ENCODE measurements at places on chromosomes 5 and 9.

DNA sequence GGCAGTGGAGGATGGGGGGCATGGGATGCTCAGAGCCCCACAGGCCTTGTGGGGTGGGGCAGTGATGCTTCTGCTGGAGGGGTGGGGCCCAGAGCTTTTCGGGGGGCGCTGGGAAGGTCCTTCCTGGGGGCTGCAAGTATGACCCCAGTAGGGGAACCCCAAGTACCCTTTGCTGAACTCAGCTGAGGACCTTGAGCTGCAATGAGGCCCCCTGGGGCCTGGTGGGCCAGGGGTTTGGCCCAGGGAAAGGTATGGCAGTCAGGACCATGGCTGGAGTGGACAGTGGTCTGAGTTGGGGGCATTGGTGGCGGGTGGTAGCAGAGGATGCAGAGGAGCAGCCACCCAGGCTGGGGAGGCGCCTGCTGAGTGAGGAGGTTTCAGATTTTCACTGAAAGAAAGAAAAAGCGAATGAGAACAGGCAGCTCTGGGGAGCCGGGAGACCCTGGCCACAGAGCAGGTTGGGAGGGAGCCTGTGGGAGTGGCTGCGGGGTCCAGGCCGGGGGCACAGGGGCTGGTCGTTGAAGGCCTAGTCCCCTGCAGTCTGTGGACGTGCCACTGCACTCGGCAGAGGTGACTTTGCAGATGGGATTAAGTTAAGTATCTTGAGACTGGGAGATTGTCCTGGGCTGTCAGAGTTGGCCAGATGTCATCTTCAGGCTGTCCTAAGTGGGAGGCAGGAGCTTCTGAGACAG is 19.2 kb downstream of the WNK2 start:
- no peak for DNase-seq

GRCh38 chr5:177183766-177184360 is 50.3 kb downstream of the NSD1 start:
- DNase-seq = no peak

GRCh38 chr9:97906236-97906831 is 16.0 kb downstream of the TRMO start:
- DNase-seq = no peak

DNA sequence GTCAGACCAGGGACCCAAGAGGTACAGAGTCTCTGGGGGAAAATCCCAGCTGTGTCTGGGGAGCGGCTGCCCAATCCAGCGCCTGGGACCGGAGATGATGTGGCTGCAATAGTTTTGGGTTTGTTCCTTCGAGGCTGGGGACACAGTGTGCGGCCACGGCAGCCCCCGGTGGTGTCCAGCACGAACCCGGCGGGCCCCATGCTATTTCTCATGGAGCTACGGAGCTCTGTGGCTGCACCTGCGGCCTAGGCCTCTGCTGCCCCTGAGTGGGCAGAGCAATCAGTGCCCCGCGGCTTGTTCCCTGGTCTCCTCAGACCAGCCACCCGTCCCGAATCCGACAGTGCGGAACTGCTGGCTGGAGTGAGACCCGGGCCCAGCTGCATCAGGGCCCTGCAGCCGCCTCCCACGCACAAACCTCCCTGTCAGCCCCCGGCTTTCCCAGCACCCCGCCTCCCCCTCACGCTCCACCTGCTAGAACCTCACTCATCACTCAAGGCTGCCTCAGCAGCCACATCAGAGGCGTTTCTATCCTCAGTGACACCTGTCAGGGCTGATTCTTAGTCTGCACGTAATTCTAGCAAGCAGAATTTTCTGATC is 29.0 kb downstream of the SARDH start:
- DNase-seq = peak; percentile 90

GRCh38 chr5:78003919-78004318 is 227.8 kb upstream of the TBCA start:
- no peak for DNase-seq

DNA sequence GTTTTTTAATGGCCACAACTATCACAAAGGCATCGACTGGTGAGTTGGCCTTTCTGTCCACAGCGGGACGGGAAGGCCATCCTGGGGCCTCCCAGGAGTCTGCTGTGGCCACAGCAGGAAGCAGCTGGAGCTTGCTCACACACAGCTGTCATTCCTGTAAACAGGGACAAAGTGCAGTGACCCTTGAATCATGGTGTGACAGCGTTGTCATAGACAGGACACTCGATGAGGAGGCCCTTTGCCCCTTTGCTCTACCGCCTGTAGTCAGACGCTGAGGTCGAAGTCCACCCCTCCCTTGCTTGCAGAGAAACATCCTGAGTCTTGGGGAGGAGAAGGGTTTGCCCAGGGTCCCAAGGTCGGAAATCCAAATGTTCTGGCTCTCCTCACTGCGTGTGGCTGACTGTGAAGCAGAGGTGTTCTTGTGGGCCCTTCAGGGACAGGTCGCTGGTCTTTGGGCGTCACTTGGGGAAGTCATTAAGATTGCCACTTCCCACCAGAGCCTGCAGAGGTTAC is 35.1 kb downstream of the NDST1 start:
- no peak for DNase-seq

DNA sequence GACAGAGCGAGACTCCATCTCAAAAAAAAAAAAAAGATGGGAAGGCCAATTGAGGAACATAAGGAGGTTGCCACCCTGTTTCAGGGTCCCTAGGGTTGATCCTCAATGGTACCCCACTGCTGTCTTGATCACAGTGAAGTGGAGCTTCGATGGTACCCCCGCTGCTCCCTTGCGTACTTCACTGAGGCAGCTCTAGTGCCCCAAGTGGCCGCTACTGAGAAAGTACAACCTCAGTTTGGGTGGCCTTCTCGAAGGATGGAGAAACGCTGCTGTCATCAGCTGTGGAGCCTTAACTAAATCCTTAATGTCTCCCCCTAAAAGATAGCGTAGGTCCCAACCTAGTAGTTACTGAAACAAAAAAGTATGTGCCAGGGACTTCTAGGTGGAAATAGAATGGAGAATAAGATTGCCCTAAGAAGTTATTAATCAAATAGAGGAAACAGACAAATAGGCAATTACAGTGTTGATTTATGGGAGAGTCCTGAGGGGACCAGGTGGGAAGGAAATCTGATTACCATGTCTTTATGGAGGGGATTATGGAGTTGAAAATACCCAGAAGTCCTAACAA is 6.3 kb downstream of the TESK1 start:
- DNase-seq = no peak

GRCh38 chr9:82410866-82411265 is 422.3 kb downstream of the SPATA31D1 start:
- no peak for DNase-seq

DNA sequence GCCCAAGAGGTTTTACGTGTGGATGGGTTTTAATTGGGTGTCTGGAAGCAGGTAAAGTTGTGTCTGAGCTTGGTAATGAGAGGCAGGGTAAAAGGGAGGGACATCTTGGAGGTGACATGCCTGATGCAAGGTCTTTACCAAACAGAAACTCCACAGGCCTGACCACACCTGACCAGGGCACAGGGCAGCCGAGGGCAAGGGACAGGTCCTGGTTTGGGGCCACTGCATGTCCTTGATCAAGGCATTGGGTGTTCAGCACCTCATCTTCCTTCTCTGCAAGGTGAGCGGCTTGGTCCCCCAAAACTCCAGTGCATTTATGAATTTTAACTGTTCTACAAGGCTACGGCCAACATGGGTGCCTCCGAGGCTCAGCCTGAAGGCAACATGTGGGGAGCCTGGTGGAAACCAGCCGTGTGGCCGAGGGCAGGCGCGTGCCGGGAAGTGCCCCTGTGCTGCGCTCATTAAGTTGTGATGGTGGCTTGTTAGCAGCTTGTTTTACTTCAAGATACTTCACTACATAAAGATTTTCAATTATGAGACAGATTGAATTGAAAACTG is 30.7 kb upstream of the LPCAT1 start:
- no peak for DNase-seq

- peak; percentile 40 for DNase-seq
These were observed 27.4 kb upstream of the CEP120 start for GRCh38 chr5:123450640-123451039.

DNA sequence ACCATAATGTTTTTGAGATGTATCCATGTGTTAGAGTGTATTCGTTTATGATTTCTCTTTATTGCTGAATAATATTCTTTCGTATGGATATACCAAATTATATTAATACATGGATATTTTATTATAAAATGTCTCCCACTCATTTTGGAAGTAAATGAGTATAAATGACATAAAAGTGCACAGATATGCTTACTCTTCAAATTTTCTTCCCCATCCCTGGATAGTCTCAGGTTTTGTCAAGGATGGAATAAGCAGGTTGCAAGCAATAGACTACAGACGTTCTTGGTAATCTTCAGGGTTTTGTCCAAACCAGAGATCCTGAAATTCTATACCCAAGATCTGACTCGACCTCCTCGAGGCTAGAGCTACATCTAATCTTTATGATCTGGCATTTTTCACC is 50.7 kb downstream of the NIPAL4 start:
- DNase-seq = no peak

GRCh38 chr5:1008451-1009358 is at the start of gene NKD2:
Gene NKD2 (plus strand): TSS chr5:1008802. CDS start chr5:1009058, 256 bp downstream.
- no peak for DNase-seq

DNA sequence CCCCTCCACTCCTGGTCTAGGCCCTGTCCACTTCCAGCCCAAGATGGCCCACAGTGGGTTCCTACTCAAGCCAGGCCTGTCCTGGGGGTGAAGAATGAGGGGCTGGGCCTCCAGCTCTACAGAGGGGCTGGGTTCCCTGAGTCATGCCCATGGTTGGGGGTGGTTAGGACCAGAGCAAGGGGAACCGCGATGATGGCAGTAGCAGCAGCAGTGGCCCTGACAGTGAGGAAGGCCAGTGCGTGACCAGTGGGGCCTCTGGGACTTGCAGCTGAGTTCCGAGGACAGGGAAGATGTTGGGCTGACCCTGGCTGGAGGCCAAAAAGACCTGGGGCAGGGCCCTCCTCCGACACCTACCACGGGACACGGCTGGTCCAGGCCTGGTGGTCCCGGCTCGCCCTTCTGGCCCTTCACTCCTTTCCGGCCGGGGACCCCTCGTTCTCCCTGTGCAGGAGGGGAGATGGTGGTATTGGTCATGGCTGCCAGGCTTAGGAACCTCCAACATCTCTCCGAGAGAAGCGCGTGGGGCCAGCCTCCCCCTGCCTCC is 9.2 kb upstream of the PHYKPL start:
- DNase-seq = no peak

GRCh38 chr9:117354244-117354847 is 60.5 kb downstream of the ASTN2 start:
- no peak for DNase-seq

- no peak for DNase-seq
These were observed 66.3 kb downstream of the ANKRD55 start for GRCh38 chr5:56166671-56167385.

- DNase-seq = no peak
These were observed 60.1 kb upstream of the ITGA1 start for GRCh38 chr5:52727576-52727975.

DNA sequence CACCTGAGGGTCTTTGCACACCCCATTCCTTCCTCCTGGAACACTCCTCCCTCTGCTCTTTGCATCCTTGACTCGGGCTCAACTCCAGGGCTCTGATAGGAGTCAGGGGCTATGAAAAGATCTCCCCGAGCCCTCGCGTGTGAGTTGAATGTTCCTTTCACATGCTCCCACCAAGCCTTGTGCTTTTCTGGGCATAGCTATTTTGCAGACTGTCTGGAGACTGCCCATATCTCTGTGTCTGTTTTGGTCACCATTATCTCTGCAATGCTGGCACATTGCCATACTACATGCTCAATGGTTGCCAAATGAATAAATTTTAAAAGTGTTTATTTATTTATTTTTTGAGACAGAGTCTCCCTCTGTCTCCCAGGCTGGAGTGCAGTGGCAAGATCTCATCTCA is 56.9 kb upstream of the PLPP1 start:
- no peak for DNase-seq

GRCh38 chr5:81513982-81514381 is 120.0 kb upstream of the ACOT12 start:
- no peak for DNase-seq

DNA sequence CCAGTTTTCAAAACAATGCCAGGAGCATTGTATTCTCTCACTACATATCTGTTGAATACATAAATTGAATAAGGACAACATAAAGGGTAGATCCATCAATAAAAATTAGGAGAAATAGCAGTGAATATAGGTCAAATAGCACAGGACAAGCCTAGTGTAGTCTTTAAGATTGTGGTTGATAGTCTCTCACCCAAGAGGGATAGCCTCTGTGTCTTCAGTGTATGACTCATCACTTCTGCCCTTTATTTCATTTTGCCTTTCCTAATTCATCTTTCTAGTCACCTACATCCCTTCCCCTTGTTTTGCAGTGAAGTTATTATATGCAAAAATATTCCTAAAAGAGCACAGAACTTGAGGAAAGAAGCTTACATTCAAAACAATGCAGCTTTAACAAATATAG is 335.0 kb upstream of the TUSC1 start:
- DNase-seq = no peak

GRCh38 chr5:7000310-7000709 is 287.1 kb downstream of the TENT4A start:
- no peak for DNase-seq

DNA sequence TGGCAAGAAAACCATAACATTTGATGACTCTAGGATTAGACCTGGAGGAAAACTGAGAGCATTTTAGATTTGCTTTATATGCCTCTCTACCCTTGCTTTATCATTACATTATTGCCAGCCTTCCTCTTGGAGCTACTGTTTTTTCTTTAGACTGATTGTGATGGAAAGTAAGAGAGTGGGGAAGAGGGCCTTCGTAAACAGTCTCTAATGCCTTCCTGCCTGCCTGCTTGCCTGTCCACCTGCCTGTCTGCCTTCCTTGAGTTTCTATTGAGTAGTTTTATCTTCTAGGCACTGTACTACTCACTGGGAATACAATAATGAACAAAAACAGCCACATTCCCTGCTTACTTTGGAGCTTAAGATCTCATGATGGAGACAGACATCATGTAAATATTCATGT is 189.3 kb downstream of the TRPM3 start:
- DNase-seq = no peak

- no peak for DNase-seq
These were observed 40.6 kb downstream of the PHAX start for GRCh38 chr5:126641387-126641786.

DNA sequence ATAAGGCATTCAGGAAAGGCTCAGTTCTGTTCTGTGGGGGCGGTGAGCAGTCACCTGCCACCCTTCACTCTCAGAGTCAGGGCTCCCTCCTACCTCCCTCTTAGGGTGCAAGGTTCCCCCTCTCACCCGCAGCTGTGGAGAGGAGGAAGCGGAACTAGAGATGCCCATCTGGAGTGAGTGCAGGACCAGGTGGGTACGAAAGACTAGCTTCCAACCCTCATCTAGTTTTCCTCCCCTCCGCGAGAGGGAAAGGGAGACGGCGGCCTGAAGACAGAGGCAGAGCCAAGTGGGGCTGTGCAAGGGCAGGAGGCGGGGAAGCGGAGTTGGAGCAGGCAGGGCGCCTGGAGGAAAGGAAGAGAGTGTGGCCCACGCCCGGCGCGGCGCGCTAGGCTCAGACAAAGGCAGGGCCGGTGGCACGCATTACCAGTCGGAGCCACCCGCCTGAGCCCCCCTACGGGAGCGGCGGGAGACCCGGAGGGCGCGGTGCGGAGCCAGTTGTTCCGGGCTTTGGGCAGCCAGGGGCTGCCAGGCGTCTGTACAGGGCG is 7.3 kb downstream of the PRR7 start:
- DNase-seq = peak; percentile 27

GRCh38 chr9:9229269-9229668 is 1383.5 kb downstream of the PTPRD start:
- DNase-seq = no peak

- DNase-seq = no peak
These were observed 27.0 kb downstream of the PTGES start for GRCh38 chr9:129725795-129726251.

Data from renal pelvis (tissue), 12 donors.